Endodermal cell (in vitro differentiated cells): ENCODE measurements at places on chromosomes 13 and 19. TPM values are rescaled to one million over a fixed set of nuclear protein-coding genes. Genes with fewer than 3 reads are reported as not detected.

- no peak overlapping the region for H3K27ac ChIP-seq
- no peaks in the 10 kb centered on the region for H3K27me3 ChIP-seq
- no peaks in the 10 kb centered on the region for H3K36me3 ChIP-seq
- no peaks in the 10 kb centered on the region for H3K4me1 ChIP-seq
Observed at GRCh38 chr13:114123448-114123847, 9.0 kb downstream of the RASA3 start.

DNA sequence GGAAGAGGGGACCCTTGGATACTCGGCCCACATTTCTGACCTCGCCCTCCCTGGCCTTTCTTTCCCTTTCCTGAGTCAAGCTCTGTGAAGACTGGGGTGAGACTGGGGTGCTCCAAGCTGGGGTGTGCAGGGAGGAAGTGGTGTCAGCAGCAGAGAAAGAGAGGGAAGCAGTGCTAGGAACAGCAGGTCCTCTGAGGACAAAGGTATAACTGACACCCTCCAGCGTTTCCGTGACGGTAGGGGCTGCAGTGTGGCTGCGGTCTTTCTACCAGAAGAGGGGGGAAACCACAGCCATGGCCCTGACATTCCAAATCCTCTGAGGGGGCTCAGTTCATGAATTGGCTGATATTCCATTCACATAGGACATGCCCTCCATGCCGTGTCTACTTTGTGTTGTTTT, 1.1 kb downstream of the KIR3DL2 start:
- H3K36me3 ChIP-seq, result no peaks in the 10 kb centered on the region
- H3K27ac ChIP-seq, result no peak overlapping the region
- H3K4me1 ChIP-seq, result no peaks in the 10 kb centered on the region
- no peak overlapping the region for H3K4me3 ChIP-seq
- DNase-seq, result no peak
- no peaks in the 10 kb centered on the region for H3K27me3 ChIP-seq

GRCh38 chr19:39030854-39031367, 1.4 kb downstream of the FBXO27 start:
- H3K27me3 ChIP-seq, result no peaks in the 10 kb centered on the region
- H3K4me3 ChIP-seq, result peak overlapping the region; percentile 76
- DNase-seq, result no peak

DNA sequence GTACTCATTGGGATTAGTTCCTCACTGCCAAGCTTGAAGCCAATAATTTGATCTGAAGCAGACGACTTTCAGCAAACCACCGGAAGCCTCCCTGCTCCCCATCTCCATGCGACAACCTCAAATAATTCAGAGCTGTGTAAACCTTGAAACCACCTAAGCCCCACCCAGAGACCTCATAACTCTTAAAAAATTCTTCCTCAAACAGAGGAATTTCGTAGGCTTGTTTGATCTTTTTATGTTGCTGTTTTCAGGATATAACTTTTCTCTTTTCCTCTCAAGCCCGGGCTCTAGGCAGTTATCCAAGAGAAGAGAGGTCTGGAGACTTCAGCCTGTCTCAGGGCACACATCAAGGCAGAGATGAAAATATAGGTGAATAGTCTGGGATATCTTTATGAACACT, 311.6 kb downstream of the KCNRG start:
- H3K36me3 ChIP-seq, result no peaks in the 10 kb centered on the region
- no peaks in the 10 kb centered on the region for H3K4me1 ChIP-seq
- no peaks in the 10 kb centered on the region for H3K27me3 ChIP-seq
- no peak for DNase-seq
- H3K27ac ChIP-seq, result no peak overlapping the region

DNA sequence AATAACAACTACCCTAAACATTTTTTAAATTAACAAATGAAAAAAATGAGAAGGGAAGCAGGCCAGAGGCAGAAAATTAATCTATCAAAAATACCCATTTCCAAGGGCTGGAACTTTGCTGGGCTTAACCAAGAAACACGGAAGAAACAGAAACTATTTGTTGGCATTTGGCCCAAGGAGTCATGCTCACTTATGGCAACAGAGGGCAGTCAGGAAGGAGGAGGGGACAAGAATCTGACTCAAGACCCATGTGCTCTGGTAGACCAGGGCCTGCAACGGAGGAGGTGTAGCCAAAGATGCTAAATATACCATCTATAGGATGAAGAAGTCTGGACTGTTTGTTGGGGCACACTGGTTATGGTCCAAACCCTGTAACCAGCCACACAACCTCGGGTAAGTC, 496.7 kb downstream of the COG6 start:
- H3K36me3 ChIP-seq, result no peaks in the 10 kb centered on the region
- no peaks in the 10 kb centered on the region for H3K4me1 ChIP-seq
- no peak for DNase-seq
- no peak overlapping the region for H3K4me3 ChIP-seq
- no peak overlapping the region for H3K27ac ChIP-seq

DNA sequence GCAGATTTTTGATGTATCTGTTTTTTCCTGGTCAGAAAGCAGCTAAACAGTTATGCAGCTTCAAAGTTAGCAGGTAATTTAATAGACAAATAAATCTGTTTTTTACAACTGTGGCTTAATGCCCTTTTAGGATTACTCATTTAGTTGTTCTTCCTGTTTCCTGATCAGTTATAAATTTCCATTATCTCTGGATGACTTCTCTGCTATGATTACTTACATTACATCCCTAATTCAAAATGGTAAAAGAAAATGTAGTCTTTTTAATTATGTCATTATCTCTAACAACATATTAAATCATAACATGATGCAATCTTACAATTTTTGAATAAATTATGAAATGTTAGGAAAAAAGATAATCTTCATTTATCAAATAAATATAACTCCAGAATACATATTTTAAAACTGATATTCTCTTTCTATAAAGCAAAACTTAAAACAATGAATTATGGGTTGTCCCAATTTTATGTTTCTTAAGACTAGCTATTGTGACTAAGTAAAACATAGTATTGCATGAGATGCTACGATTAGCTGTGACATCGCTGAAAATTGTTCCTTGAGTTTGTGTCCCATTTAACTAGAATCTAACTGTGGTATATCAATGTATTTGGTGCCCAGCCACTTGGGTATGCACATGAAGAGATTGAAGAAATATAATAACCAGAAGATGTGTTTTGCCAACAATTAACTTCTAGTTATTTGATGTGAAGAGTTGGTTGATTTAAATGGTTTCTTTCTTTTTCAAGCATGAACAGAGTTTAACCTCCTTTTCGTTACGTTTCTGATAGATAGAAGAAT, 605.3 kb upstream of the SPRY2 start:
- no peak for DNase-seq
- no peak overlapping the region for H3K4me3 ChIP-seq
- no peak overlapping the region for H3K27ac ChIP-seq
- H3K4me1 ChIP-seq, result no peaks in the 10 kb centered on the region
- no peaks in the 10 kb centered on the region for H3K27me3 ChIP-seq
- H3K36me3 ChIP-seq, result no peaks in the 10 kb centered on the region

- peak overlapping the region; percentile 81 for H3K27ac ChIP-seq
- peak; percentile 75 for DNase-seq
- no peak overlapping the region for H3K4me3 ChIP-seq
- peaks cover 19% of the 10 kb centered on the region for H3K4me1 ChIP-seq
- H3K27me3 ChIP-seq, result no peaks in the 10 kb centered on the region
- no peaks in the 10 kb centered on the region for H3K36me3 ChIP-seq
Observed at GRCh38 chr19:10881403-10882107, 10.2 kb downstream of the CARM1 start.

DNA sequence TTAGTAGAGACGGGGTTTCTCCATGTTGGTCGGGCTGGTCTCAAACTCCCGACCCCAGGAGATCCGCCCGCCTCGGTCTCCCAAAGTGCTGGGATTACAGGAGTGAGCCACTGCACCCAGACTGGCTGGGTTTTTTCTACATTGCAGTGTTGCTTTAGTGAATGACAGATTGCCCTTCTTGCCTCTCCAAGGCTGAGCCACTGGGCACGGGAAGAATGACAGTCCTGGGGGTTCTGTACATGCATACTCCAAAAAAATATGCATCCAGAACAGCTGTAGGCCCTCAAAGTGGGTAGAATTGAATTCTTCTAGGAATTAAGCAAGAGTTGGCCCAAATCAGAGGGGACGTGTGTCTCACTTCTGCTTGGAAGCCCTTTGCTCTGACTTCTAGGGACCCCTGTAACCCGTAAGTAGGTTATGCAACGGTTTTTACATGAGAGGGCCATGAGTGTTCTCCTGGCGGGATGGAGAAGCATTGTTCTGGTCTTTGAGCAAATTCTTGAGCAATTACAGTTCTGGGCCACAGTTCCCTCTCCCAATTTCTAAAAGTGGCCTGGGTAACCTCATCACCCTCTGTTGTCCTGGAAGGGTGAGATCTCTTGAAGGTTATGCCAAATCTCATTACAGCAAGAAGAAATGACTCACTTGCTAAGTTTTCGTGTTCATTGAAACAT, 3.6 kb downstream of the ACTN4 start:
- H3K4me1 ChIP-seq, result peaks cover 18% of the 10 kb centered on the region
- DNase-seq, result no peak
- H3K27me3 ChIP-seq, result no peaks in the 10 kb centered on the region
- peaks cover 33% of the 10 kb centered on the region for H3K36me3 ChIP-seq

DNA sequence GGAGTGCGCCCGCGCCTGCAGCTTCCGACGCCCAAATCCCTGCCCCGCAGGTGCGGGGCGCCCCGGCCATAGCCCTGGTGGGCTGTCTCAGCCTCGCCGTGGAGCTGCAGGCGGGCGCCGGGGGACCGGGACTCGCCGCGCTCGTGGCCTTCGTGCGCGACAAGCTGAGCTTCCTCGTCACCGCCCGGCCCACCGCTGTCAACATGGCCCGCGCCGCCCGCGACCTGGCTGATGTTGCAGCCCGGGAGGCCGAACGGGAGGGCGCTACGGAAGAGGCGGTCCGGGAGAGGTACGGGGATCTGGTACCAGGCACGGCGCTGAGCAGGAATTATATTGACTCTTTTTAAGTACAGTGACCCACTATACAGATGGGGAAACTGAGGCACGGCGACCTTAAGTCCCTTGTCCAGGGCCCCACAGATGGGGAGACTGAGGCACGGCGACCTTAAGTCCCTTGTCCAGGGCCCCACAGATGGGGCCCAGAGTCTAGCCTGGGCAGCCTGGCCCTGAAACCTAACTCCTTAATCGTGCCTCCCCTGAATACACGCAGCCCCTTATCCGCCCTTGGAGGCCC, 586 bp downstream of the MRI1 start:
- H3K4me3 ChIP-seq, result peak overlapping the region; percentile 78
- H3K4me1 ChIP-seq, result no peaks in the 10 kb centered on the region

DNA sequence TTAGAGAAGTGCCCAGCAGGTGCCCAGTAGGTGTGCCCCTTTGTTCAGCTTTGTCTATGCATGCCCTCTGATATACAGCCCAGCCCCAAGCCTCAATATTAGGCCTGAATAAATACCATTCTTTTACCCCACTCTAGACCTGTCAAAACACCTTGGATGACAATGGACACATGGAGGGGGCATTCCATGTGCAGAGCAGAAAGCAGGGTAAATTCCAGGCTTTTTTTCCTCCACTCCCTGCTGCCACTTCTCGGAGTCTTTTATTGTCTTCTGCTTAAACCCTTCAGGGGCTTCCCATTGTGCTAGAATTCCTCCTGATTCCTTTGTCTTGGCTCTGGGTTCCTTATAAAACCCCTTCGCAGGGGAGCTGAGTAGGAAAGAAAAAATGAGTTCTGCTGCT, 5.8 kb upstream of the FRY start:
- H3K36me3 ChIP-seq, result no peaks in the 10 kb centered on the region
- peak overlapping the region; percentile 47 for H3K27ac ChIP-seq
- peak; percentile 69 for DNase-seq
- H3K27me3 ChIP-seq, result no peaks in the 10 kb centered on the region
- peaks cover 11% of the 10 kb centered on the region for H3K4me1 ChIP-seq

GRCh38 chr13:99496184-99497142, 4.8 kb upstream of the TM9SF2 start:
- no peak for DNase-seq
- no peaks in the 10 kb centered on the region for H3K36me3 ChIP-seq
- H3K4me3 ChIP-seq, result no peak overlapping the region
- H3K27ac ChIP-seq, result no peak overlapping the region

DNA sequence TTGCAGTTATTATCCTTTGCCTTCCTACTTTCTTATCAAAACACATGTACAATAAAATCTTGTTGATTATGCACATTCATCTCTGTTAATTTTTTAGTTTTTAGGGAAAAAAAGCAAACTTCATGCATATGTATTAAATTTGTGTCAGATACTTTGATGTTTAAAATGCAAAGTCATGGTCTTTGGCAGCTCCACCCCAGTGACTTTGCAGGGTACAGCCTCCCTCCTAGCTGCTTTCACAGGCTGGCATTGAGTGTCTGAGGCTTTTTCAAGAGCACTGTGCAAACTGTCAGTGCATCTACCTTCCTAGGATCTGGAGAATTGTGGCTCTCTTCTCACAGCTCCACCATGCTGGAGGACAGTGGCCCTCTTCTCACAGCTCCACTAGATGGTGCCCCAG, 1988.1 kb upstream of the PCDH20 start:
- DNase-seq, result no peak
- H3K4me1 ChIP-seq, result no peaks in the 10 kb centered on the region
- no peak overlapping the region for H3K27ac ChIP-seq

DNA sequence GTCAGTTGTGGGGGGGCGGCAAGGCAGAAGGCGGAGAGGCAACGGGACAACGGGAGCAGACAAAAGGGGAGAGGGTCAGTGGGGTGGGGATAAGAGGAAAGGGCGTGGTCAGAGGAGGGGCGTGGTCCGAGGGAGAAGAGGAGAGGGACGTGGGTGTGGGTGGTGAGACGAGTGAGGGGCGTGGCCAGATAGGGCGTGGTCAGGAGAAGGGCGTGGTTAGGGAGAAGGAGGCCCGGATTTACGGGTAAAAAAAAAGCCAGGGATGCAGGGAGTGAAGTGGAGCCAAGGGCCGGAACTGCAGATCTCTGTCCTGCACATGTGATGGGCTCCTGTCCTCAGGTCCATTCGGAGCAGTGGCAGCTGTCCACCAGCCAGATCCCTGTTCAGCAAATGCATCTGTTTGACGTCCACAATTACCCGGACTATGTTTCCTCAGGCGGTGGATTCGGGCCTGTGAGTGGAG, 21.5 kb downstream of the CPT1C start:
- H3K36me3 ChIP-seq, result no peaks in the 10 kb centered on the region
- no peak overlapping the region for H3K27ac ChIP-seq
- H3K4me1 ChIP-seq, result no peaks in the 10 kb centered on the region
- DNase-seq, result peak; percentile 95
- H3K4me3 ChIP-seq, result no peak overlapping the region
- no peaks in the 10 kb centered on the region for H3K27me3 ChIP-seq

- no peak overlapping the region for H3K4me3 ChIP-seq
- H3K27ac ChIP-seq, result no peak overlapping the region
- H3K4me1 ChIP-seq, result no peaks in the 10 kb centered on the region
- H3K36me3 ChIP-seq, result peaks cover 43% of the 10 kb centered on the region
- DNase-seq, result peak; percentile 58
Observed at GRCh38 chr19:52981329-52981728, 18.6 kb upstream of the ZNF816 start.

Gene KIR3DL2
- not detected in 3 replicates for total RNA-seq

Gene ZNF57
- total RNA-seq, result 4.5 and 5.0 TPM in 2 replicates

Gene PLIN5
- 3.4 and 3.7 TPM in 2 replicates for total RNA-seq

Gene EEF1AKMT1
- total RNA-seq, result 6.8 and 7.6 TPM in 2 replicates

Gene PALM3
- 4.5 and 4.9 TPM in 2 replicates for total RNA-seq

Gene PNMA8A
- total RNA-seq, result 16.8 to 33.2 TPM (median 32.5 TPM) in 3 replicates

Gene PLPP2
- 30.7 to 56.9 TPM (median 55.1 TPM) in 3 replicates for total RNA-seq
